Uterus (tissue), 4 donors: ENCODE measurements at places on chromosomes 6 and 20.

GRCh38 chr6:39171489-39172376, 56.7 kb upstream of the SAYSD1 start:
- H3K27me3 ChIP-seq = no peaks in the 10 kb centered on the region
- no peak for DNase-seq
- H3K36me3 ChIP-seq = no peaks in the 10 kb centered on the region

- no peaks in the 10 kb centered on the region for H3K27me3 ChIP-seq
- H3K36me3 ChIP-seq = no peaks in the 10 kb centered on the region
- no peak overlapping the region for H3K27ac ChIP-seq
- no peak for DNase-seq
- no peaks in the 10 kb centered on the region for H3K4me1 ChIP-seq
Measured at GRCh38 chr6:167495506-167496401, 170.9 kb downstream of the TTLL2 start.

DNA sequence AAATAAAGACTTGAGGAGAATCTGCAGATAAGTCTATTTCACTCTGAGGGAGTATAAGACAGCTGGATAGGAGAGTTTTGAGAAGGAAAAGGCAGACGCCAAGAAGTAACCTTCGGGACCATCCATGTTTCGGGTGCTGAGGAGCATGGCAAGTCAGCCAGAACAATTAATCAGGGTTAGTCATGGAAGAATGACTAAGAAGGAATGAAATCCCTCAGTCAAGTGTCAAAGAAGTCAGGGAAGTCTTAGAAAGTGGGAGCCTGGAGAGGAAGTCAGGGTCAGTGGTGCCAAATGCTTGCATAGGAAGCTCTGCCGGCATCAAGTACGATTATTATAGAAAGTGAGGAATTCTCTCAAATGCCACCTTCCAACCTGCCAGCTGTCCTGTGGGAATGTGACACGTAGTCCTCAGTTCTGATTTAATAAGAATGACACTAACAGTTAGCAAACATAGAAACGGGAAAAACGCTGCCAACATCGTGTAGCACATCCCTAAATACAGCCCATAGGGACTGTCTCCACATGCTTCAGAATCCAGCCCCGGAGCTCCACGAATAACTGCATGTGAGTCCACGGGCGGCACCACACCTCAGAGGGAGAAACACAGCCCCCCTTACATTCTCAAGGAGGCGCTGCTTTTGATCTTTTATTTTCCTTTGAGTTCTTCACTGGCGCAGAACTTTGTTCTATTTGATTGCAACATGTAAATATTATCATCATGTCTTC, 602.7 kb downstream of the PRKN start:
- no peak for DNase-seq
- H3K4me1 ChIP-seq = no peaks in the 10 kb centered on the region
- no peaks in the 10 kb centered on the region for H3K36me3 ChIP-seq
- no peaks in the 10 kb centered on the region for H3K27me3 ChIP-seq

DNA sequence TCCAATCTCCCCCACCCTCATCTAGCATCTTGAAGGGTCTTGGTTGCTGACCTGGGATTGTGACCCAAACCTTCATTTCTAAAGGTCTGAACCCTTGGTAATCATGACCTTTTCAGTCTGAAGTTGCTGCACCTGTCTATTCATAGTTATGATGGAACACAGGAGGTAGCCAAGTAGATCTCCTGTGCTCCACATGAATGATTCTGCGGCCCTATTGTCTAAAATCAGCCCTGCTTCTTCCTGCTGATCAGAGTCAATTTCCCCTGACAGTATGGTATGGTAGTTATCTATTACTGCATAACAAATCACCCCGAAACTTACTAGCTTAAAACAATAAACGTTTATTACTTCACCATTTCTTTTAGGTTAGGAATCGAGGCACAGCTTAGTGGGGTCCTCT, 9.0 kb downstream of the OR2B6 start:
- H3K4me3 ChIP-seq = no peak overlapping the region
- no peaks in the 10 kb centered on the region for H3K4me1 ChIP-seq
- DNase-seq = no peak
- H3K27me3 ChIP-seq = no peaks in the 10 kb centered on the region
- H3K36me3 ChIP-seq = no peaks in the 10 kb centered on the region

- H3K4me3 ChIP-seq = no peak overlapping the region
- DNase-seq = no peak
- peaks cover 4% of the 10 kb centered on the region for H3K4me1 ChIP-seq
- H3K27ac ChIP-seq = no peak overlapping the region
- no peaks in the 10 kb centered on the region for H3K27me3 ChIP-seq
Measured at GRCh38 chr6:139728876-139729427, 354.5 kb upstream of the CITED2 start.
